ENCODE measurements at places on chromosomes 4 and X.

- DNase-seq: no peak
Measured at GRCh38 chr4:149466446-149466845, 349.2 kb downstream of the IQCM start.

GRCh38 chr4:65600656-65601055 is 69.6 kb downstream of the EPHA5 start:
- no peak for DNase-seq

GRCh38 chrX:103151799-103152198 is 58.9 kb upstream of the NXF3 start:
- DNase-seq: no peak

GRCh38 chrX:70635669-70636068 is 191.0 kb downstream of the DLG3 start:
- DNase-seq: no peak

DNA sequence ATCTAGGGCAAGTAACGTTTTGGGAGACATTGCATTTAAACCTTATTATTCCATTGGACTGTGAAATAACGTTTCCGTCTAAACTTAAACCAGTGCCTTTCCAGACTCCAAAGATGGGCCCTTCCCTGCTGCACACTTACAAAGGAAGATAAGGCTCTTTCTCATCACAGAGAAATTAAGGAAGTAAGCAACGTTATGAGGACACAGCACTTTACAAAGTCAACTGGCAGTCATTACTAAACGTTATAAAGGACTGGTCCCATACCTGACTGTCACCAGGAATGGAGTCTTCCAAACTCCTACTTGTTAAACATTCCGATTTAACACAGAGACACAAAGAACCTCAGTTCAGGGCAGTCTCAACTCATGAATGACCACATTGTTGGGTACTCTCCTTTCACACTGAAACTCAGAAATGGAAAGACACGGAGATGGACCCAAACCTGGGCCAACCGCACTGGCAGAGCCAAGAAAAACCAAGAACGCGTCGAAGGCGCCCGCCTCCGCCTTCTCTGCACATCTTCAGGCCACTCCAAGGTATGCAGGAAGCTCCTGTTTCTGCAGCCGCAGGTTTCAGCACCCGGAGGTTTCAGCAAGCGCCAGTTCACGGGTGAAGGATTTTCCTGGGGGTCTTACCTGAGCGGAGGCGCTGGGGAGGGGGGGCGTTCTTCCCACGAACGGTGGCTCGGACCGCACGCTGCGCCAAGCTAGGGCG is 670 bp downstream of the PAPSS1 start:
- no peak for DNase-seq

GRCh38 chr4:33184657-33185290 is 2464.6 kb downstream of the PCDH7 start:
- DNase-seq: no peak

DNA sequence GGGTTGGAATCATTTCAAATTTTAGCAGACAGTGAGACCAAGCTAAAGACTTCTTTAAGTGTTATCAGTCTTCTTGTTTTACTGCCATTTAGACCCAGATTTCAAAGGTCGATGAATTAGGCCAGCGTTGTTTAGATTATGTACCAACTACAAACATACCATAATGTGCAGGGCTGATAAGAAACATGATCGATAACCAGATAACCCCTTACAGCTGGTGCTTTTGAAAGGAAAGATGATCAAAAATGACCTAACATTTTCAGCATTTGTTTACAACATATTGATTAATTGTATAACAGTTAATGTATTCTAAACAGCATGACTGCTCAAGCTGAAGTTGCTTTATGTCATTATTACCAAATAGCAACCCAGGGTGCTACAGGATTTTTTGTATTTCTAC is 400.4 kb upstream of the FAM241A start:
- no peak for DNase-seq

DNA sequence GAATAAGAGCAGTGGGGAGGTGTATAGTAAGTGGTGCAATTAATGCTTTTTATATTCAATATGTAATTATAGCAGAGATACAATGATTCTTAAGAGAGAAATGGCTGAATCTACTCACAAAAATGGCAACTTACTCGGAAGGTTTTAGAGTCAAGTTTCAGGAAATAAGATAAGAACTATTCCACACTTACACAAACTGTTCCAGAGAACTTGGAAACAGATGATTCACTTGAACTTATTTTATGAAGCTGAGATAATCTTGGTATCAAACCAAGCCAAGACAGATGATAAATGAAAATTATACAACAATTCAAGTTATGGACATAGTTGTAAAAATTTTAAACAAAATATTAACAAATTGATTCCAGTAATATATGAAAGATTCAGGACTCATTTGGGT is 311.3 kb upstream of the HS3ST1 start:
- no peak for DNase-seq

DNA sequence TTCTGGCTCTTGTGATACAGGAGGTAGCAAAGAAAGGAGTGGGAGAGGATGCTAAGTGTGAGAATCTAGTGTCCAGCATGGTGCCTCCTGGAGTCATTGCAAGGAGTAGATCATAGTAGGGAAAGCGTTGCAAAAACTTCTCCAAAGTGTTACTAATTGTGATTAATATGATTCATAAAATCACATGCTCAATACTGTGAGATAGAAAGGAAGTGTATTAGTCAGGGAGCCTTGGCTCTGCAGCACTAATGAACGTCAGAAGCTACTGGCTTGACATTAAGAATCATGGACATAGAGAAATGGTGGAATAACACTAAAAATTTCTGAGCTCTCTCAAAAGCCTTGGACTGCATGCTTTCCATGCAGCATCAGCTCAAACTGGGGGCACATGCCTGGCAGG is 299.1 kb downstream of the EVC2 start:
- DNase-seq: no peak

- no peak for DNase-seq
Measured at GRCh38 chr4:148052448-148052847, 320.6 kb downstream of the ARHGAP10 start.

- no peak for DNase-seq
Measured at GRCh38 chr4:5237086-5237660, 185.9 kb downstream of the STK32B start.

DNA sequence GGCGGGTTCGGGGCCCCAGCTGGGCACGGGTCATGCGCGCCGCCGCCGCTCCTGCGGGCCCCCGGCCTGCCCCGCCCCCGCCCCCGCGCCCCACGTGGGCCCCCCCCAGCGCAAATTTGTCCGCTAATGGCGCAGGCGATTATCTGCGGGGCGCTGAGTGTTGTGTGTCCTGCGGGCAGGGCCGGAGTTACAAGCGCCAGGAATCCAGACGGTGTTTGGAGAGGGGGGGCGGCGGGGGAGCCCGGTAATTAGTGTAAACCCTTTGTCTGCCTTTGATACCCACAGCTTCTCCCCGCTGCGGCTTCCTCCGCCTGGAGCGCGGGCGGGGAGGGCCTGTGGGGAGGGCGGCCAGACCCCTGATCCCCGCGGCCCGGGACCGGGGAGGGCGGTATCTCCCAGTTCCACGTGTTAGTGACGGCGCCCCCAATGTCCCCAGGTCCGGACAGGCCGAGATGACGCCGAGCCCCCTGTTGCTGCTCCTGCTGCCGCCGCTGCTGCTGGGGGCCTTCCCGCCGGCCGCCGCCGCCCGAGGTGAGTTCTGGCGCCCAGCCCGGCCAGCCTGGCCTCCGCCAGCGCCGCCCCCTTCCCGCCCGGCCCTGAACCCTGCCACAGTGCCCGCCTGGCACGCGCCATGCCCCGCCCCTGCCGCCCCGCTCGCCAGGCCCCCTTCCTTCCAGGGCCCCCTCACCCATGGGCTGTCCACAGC is 761 bp downstream of the FGFRL1 start:
- peak; percentile 56 for DNase-seq

DNA sequence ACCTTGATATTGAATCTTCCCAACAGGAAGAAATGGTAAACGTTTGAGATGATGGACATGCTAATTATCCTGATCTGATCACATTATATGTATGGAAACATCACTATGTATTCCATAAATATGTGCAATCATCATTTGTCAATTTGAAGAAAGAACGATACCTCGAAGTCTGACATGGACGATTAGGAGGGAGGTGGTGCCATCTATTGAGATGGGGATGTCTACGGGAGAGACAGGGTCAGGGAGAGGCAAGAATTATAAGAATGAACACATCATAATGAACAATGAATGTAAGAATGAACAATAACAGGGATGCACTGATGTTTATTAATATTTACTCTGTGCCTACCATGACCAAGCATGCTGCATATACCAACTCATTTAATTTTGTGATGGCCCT is 93.7 kb upstream of the SOD3 start:
- no peak for DNase-seq

GRCh38 chr4:37719021-37719420 is 32.8 kb upstream of the RELL1 start:
- DNase-seq: no peak

- DNase-seq: no peak
Measured at GRCh38 chr4:181517491-181517890, 725.7 kb upstream of the TENM3 start.

GRCh38 chr4:960636-961350 is 12.6 kb downstream of the DGKQ start:
- DNase-seq: no peak

- DNase-seq: no peak
Measured at GRCh38 chrX:128078545-128078944, 26.3 kb upstream of the ACTRT1 start.

- no peak for DNase-seq
Measured at GRCh38 chrX:78048052-78048451, 56.0 kb upstream of the PGK1 start.

GRCh38 chr4:41069838-41070237 is 144.5 kb downstream of the APBB2 start:
- no peak for DNase-seq

DNA sequence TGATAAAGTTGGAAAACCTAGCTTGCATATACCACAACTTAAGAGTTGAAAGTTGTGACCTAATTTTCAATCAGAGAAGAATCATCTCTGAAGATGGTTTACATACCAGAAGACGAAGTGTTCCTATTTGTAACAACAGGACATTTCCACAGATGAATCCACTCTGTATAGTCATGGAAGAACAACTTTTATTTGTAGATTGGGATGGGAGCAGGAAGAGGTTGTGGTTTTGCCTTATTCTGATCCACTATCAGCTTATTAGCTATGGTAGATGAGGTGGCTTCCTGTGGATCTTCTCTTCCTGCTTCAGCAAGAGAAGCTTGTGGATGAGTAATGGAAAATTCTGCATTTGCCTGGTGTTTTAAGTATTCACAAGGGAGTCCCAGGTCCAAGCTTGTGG is 18.6 kb upstream of the SUPT20HL1 start:
- DNase-seq: no peak

GRCh38 chrX:121161501-121161933 is 114.1 kb downstream of the GLUD2 start:
- no peak for DNase-seq

GRCh38 chr4:141329174-141329569 is 108.5 kb downstream of the ZNF330 start:
- DNase-seq: no peak

DNA sequence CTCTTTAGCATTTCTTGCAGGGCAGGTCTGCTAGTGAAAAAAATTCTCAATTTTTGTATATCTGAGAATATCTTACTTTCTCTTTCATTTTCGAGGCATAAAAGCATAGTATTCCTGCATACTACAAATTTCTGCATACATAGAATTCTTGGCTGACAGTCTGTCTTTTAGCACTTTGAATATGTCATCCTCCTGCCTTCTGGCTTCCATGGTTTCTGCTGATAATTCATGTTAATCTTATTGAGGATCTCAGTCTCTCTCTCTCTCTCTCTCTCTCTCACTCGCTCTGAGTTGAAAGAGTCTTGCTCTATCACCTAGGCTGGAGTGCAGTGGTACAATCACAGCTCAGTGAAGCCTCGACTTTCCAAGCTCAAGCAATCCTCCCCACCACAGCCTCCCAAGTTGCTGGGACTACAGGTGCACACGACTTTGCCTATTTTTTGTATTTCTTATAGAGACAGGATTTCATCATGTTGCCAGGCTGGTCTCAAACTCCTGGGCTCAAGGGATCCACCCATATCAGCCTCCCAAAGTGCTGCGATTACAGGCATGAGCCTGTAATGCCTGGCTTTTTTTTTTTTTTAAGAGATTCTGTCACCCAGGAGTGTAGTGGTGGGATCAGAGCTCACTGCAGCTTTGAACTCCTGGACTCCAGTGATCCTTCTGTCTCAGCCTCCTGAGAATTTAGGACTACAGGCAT is 161.3 kb downstream of the FNIP2 start:
- DNase-seq: no peak

GRCh38 chrX:40083120-40083978 is 14.4 kb downstream of the BCOR start:
- peak; percentile 59 for DNase-seq

GRCh38 chrX:69051901-69052300 is 113.4 kb downstream of the PJA1 start:
- no peak for DNase-seq

- DNase-seq: no peak
Measured at GRCh38 chr4:17033025-17033767, 134.8 kb upstream of the LDB2 start.

DNA sequence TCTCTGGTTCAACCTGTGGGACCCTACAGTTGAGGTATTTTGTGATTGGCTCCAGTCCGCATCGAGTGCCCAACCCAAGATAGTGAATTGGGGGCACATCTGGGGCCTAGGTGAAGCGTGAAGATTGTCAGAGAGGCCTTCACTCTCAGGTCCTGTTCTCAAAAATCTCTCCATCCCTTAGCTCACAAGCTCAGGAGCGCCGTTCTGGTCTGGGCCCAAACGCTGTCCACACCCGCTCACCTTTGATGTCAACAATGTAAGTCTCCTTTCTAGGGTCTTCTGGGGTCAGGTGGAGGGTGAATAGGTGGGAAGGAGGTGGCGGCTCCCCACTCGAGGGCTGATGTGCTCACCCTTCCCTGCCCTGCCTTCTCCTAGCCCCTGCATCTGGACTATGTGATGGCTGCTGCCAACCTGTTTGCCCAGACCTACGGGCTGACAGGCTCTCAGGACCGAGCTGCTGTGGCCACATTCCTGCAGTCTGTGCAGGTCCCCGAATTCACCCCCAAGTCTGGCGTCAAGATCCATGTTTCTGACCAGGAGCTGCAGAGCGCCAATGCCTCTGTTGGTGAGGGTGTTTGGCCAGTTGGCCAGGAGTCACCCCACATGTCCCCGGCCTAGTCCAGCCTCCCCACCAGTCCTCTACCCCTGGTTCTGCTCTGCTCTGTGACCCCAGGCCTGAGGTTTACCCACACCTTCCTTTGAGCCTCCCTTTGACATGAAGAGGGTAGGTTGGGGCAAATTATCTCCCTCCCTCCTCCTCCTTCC is 7.6 kb upstream of the CDK16 start:
- DNase-seq: no peak

DNA sequence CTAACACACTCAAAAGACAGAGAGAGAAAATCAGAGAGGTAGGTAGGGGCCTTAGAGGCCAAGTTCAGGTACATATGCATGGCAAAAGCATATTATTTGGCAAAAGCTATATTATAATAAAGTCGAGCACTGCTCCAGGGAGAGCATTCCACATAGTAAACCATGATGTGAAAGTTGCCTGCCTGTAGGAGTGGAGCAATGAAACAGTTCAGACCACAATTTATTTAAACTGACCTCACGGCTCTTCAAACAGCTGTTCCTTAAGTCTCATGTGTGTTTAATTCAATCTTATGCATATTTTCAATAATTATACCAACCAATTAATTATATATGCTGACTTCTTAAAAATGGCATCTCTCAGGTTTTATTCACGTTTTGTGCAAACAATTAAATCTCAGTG is 3.3 kb downstream of the RFC1 start:
- no peak for DNase-seq

- DNase-seq: no peak
Measured at GRCh38 chrX:24777660-24778059, 83.9 kb downstream of the POLA1 start.

GRCh38 chr4:31548823-31549222 is 828.7 kb downstream of the PCDH7 start:
- DNase-seq: no peak

GRCh38 chr4:83906561-83906960 is 370.7 kb downstream of the GPAT3 start:
- DNase-seq: no peak
